Fibroblast of lung (primary cell): ENCODE measurements at places on chromosomes 11 and 22. TPM values are rescaled to one million over a fixed set of nuclear protein-coding genes. Genes with fewer than 3 reads are reported as not detected.

DNA sequence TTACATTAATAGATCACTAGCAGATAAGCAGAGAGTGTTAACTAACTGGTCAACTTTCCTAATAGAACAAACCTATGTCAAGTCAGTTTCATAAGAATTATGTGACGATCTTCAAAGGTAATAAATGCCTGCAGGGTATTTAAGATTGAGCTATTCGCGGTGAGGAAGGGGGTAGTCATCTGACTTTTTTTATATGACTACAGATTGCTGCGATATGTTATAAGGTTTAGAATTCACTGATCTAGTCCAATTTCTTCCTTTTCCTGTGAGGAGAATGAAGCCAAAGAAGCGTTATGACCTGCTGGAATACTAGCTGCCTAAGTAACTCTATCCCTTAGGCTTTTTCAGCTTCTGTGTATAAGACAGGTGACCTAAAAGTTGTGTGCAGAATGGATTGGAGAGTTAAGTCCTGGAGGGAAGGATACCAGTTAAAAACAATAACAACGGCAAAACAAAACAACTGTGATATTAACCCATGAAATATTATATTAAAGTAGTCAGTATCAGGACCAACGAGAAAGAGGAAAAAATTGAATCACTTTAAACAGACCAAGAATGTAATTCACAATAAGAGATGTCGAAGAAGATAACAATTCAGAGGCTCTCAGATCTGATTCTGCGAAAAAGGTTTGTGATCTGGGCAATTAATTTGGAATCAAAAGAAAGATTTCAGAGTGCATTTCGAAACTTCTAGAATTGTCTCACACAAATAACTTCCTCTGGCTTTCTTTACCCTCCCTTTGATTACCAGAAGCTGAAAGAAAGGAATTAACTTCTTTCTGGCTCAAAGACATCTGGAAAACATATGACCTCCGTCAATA, 630 bp downstream of the CASP4 start:
- no peak for DNase-seq

The OR52N4 gene
- total RNA-seq = 0.33 TPM in 1 of 2 replicates, not detected in the other

The EFCAB6 gene
- total RNA-seq = 1.5 and 2.3 TPM in 2 replicates

DNA sequence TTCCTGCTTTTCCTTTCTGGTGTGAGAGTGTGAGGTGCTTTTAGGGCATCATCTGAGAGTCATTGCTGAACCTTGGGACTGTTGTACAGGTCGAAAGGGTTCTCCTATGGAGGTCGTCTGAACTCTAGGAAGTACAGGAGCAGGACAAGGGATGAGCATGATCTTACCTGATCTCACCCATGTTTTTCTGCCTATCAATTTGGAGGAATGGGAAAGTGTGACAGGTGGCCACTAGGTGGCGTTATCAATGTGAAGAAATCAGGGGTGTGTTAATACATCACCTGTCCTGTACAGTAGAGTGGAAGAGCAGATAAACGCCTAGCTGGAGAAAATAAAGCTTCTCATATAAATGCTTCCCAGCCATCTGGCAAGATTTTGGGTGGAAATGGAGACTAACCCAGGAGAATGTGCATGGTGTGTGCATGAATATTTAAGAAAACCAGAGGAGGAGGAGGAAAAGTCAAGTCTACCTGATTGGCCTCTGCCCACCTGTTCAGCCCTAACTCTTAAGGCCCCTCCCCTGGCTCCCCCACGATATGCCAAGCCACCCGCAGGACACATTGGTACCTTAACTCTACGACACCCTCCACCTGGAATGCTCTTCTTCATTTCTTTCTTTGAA, 72.0 kb upstream of the NARS2 start:
- DNase-seq = peak; percentile 31

The OR5T1 gene
- total RNA-seq = not detected in 2 replicates

DNA sequence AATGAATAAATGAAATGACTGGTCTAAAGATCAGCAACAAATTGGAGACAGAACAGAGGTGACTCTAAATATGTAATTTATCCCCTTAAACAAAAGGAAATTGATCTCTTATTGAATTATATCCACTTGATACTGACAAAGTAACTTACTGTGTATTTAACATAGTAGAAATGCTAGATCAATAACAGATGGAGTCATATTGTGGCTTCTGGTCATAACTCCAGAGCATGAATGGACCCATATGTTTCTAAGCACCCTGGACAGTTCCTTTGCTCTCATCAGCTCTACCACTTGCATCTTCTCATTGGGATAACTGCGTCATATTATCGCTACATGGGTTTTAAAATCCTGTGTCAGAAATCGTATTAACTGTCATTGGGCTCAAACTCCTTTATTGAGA, 222.3 kb downstream of the ETS1 start:
- peak; percentile 83 for DNase-seq

DNA sequence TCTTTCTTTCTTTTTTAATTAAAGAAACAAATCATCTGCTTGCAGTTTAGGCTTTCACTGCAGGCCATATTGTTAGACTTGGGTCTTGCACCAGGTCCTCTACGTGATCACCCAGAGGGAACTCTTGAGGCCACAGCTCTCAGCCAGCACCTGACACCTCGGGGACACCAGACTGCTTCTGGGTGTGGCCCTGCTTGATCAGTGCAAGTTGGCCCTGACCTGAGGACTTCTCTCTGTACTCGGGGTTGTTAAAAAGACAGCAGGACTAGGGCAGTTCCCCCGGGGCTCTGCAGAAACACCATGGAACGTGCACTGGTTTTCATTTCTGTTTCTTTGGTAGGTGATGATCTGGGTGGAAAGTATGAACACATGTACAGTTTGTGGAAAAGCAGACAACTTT, 51.2 kb upstream of the MYO18B start:
- no peak for DNase-seq

GRCh38 chr22:36386351-36386899, 1.3 kb downstream of the MYH9 start:
- DNase-seq = peak; percentile 44

The MPEG1 gene
- not detected in 2 replicates for total RNA-seq
